ENCODE measurements at places on chromosomes 4 and X.

DNA sequence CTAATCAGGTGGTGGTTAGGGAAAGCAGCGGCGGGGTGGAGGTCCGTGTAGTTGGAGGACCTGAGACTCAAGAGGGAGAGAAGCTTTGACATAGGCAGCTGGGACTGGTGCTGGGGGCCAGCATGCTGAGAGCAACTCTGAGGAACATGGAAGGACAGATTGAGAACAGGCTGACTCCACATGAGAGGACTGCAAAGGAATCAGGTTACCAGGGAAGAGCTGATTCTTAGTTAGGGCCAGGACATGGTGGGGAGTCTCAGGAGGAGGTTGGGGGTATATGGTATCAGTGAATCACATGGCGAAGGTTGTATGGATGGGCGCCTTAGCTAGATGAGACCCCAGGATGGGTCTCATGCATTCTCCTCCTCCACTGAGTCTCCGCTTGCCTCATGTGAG, 264.0 kb upstream of the BOD1L1 start:
- DNase-seq: no peak

DNA sequence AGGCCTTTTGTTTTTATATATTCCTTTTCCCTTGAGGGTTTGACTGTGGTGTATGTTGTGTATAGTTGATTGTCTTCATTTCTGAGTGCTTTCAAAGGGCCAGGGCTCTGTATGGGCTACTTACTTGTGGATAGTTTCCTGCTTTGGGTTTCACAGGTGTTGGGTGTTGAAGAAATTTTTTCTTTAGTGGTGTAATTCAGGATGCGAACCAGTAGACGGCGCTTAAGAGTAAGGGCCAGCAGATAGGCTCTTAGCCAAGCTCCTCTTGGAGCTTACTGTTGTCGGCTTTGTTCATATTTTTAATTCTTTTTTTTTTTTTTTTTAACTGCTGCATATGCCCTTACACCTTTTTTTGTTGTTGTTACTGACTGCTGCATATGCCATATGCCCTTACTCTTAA, 276.3 kb upstream of the GALNT7 start:
- DNase-seq: no peak

DNA sequence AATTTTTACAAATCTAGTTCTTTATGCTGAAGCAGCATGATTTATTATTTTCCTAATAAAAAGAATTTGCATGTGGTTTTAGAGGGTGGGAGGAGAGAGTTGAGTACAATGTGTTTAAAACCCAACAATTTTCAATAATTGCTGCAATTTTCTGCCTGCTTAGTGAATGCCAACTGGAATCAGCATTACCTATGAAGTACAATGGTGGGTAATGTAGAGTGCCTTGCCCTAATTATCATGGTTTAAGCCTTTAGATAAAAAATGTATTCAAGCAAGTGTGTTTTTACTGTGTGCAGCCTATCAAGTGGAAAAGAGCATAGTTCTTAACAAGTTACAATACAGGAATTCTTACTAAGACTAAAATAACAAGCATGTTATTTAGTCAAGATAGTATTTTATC, 77.9 kb upstream of the ANKRD50 start:
- DNase-seq: no peak

GRCh38 chr4:151204925-151205524, 71.9 kb upstream of the PRSS48 start:
- no peak for DNase-seq

DNA sequence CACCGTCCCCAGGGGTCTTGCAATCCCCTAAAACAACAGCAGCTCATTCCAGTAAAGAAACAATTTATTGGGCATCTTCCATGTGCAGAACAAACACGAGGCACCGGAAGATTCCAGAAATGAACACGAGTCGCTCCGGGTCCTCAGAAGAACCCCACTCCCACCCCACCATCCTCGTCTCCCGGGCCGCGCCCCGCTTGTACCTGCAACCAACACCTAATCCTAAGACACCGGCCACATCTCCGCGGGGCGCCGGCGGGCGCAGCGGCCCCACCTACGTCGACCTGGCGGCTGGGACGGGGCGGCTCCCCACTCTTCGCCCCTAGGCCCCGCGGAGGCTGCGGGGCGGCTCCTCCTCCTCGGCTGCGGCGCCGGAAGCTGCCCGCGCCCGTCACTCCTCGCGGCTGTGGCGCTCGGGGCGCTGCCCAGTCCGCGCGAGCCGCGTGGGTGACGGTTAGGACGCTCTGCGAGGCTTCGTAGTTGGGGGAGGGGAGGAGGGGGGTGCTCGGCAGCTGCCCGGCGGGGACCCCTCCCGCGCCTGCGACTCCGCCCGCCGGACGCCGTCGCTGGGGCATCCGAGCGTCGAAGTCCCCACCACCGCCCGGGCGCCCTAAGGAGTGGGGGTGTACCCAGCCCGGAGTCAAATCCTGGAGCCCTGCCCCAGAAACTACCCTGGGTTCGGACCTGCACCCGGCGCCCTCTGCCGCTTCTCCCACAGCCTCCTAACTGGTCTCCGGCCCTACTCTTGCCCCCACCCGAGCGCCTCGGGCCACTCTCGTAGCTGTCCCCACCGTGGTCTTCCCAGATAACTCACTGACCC, at the start of gene CCDC158:
TSS of gene CCDC158 (minus strand) at position 380 of the 820 bp plus-strand sequence. CDS start 17,934 bp downstream, outside the sequence.
- no peak for DNase-seq

GRCh38 chr4:186771624-186772023, 48.0 kb upstream of the FAT1 start:
- no peak for DNase-seq

DNA sequence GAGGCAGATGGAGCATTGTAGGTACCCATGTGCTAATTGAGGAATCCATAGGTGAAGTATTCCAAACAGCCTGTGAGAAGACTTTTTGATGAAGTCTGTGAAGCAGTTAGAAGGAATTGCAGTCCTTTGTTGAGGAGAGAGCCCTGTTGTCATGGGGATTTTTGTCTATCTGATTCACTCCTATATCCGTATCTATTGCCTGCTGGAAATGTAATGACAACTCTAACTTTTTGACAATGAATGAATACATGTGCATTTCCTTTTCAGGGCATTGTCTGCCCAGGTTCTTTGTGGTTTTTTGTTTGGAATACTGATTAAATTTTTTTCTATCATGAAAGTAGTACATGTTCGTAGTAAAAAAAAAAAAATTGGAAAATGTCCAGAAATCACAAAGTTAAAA, 31.1 kb downstream of the STK32B start:
- no peak for DNase-seq

DNA sequence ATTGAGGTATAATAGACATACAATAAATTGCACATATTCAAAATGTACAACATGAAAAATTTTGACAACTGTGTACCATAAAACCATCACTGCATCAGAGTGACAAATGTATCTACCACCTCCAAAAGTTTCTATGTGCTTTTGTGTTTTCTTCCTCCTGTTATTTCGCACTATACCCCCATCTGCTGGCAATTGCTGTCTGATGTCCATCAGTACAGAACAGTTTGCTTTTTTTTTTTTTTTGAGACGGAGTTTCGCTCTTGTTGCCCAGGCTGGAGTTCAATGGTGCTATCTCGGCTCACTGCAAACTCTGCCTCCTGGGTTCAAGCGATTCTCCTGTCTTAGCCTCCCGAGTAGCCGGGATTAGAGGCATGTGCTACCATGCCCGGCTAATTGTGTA, 154.3 kb upstream of the GIMD1 start:
- DNase-seq: no peak

- DNase-seq: no peak
These were observed 121.5 kb downstream of the PPEF1 start for GRCh38 chrX:18828832-18829404.

- no peak for DNase-seq
These were observed 22.7 kb downstream of the DYNLT3 start for GRCh38 chrX:37824491-37825214.

DNA sequence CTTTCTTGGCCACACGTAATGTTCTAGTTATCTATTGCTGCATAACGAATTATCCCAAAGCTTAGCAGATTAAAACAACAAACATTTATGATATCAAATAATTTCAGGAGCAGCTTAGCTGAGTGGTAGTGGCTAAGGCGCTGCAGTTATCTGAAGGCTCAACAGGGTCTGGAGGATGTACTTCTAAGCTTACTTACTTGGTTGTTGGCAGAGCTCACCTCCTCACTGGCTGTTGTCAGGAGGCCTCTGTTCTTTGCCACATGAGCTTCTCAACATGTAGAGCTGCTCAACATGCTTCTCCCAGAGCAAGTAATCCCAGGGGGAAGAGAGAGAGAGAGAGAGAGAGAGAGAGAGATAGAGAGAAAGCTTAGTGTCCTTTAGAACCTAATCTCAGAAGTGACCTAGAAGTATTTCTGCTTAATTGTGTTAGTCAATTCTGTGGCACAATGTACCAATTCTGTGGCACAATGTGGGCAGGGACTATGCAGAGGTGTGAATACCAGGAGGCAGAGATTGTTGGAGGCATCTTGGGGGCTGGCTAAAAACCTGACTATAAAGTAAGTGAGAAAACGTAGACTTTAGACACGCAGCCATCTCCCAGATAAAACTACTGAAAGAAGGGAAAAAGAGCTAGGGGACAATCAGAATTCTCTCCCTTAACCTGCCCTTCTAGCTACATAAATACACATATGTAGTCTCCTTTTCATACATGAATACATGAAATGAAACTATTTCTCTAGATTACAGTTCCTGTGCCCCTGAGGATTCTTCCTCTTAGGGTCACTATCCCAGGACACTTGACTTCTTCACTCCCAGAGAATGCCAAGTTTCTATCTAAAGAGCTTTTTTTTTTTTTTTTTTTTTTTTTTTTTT, 40.2 kb downstream of the HOPX start:
- no peak for DNase-seq

DNA sequence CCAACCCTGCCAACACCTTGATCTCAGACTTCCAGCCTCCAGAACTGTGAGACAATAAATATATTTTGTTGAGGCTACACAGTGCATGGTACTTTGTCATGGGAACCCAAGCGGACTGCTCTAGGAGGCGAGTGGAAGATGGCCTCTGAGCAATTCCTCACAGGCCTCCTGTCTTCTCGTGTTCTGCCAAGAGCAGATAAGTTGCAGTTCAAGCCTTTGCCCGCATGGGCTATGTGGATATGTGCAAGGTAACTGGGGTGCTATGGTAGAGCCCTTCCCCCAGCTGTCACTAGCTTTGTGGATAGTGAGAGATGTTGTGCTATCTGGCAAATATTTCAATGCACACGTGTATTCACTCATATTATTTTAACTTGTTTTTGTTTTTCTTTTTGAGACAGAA, 156.0 kb upstream of the BCOR start:
- no peak for DNase-seq

- no peak for DNase-seq
These were observed 55.2 kb downstream of the MAGEC2 start for GRCh38 chrX:142149919-142150318.

GRCh38 chr4:37685161-37685822, 884 bp downstream of the RELL1 start:
- peak; percentile 28 for DNase-seq

DNA sequence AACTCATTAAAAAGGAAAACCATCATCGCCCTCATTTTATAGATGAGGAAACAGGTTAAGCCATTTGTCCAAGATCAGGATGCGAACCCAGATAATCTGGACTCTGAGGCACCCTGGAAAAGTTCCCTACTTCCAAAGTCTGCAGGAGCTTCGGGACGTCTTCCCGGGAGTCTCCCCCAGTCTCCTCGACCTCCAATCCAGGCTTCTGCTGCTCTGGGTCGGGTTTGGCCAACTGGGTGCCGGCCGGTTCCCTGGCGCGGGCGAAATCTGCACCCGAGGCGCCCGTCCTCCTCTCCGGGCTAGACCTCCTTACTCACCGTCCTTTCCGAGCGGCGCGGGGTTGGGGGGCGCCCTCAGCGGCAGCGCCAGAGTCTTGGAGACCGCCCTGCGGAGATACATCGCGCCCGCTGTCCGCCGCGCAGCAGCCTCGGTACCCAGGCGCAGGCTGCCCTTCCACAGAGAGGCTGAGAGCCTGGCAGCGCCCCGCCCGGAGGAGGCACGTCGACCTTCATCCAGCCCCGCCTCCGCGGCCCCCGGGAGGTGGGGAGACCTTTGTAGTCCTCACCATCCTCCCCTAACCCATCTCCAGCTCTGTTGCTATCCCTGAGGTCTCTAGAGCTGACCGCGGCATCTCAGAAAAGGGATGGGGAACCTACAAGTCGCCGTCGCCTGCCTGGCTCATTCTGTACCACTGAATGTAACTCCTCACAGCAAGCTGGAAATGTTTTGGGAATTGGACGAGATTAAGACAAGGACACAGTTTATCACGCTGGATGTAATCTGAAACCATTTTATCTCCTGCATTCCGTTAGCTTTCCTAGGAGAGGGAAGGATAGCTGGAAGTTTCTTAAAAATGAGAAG, at the start of gene MGARP:
TSS of gene MGARP (minus strand) at position 466 of the 861 bp plus-strand sequence. CDS start at position 399, 67 bp downstream.
- DNase-seq: peak; percentile 41

DNA sequence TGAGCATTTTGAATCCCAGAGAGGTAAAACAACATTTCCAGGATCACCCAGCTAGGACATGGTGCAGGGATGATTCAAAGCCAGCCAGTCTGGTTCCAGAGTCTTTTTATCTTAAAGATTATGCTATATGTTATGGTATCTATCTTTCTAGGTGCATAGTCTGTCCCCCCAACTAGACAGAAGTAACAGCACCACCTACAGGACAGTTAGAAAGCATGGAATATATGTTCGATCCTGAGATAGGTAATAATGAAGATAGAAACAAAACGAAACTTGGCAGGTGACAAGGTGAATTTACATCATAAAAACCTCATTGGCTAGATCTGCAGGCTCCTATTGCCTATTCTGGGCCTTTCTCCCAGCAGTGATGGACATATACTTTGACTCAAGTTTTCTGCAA, 723.2 kb downstream of the SMARCA1 start:
- no peak for DNase-seq

- DNase-seq: no peak
These were observed 239.1 kb downstream of the EVC2 start for GRCh38 chr4:5469151-5469775.

- DNase-seq: no peak
These were observed 166.9 kb upstream of the GK2 start for GRCh38 chr4:79574741-79575451.

- DNase-seq: no peak
These were observed 28.0 kb downstream of the MFSD8 start for GRCh38 chr4:127936974-127937373.

GRCh38 chr4:176945334-176945733, 152.6 kb upstream of the VEGFC start:
- DNase-seq: no peak

DNA sequence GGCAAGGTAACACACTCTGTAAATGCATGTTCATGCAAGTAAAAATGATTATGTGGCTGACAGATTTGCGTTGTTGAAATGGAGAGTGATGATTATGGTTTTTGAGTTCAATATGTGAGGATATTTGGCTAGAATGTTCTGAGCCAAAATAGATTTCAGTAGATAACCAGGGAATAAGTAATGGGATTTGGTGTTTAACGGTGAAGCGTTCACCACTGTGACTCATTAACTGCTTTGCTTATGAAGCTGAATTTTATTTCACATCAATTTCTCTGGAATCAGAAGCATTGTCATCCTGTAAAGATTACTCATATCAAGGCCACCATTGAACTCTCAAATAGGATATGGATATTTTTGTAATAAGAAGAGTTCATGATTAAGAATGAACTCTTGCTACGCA, 11.7 kb downstream of the AFP start:
- no peak for DNase-seq

DNA sequence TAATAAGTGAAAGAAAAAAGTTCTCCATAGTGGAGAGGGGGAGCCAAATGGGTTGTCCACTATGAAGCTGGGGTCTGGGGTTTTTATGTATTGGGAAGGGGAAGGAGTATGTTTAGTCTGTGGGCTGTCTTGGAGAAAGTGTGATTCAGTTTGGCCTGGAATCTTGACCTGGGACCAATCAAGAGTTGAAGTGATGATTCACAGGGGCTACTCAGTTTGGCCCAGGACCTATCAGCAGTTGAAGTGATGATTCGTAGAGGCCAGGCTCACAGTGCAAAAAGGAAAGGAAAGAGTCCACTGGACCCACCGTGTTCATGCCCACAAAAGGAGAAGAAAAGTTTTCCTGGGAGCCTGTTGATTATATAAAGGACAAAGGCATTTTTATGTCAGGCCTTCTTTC, 47.3 kb upstream of the RAB9B start:
- DNase-seq: no peak

Data from activated T-cell treated with anti-CD3 and anti-CD28 coated beads, Interleukin-2, amount 50 U/mL, for 1 hour (primary cell).